AG08395 (cell line): ENCODE measurements at places on chromosomes 6 and 20.

DNA sequence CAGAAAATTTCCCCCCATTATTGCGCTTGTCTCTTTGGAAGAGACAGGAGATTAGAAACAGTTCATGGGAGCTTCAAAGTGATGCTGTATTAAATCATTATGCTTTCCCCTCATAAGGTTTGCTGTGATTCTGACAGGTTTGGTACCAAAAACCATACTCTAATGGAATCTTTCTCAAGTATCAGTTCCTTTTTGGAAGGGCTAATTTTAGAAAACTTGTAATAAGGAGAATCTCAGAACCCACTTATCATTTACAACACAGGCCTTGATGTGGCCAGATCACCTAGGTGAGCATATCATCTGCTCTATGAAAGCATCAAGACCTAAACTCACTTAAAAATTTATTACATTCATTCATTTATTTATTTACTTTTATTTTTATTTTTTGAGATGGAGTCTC is 51.2 kb downstream of the TP53INP2 start:
- DNase-seq: no peak

- DNase-seq: no peak
Measured at GRCh38 chr6:4091941-4092340, 13.0 kb upstream of the FAM217A start.

GRCh38 chr6:63685446-63686379 is 50.1 kb downstream of the PHF3 start:
- no peak for DNase-seq

DNA sequence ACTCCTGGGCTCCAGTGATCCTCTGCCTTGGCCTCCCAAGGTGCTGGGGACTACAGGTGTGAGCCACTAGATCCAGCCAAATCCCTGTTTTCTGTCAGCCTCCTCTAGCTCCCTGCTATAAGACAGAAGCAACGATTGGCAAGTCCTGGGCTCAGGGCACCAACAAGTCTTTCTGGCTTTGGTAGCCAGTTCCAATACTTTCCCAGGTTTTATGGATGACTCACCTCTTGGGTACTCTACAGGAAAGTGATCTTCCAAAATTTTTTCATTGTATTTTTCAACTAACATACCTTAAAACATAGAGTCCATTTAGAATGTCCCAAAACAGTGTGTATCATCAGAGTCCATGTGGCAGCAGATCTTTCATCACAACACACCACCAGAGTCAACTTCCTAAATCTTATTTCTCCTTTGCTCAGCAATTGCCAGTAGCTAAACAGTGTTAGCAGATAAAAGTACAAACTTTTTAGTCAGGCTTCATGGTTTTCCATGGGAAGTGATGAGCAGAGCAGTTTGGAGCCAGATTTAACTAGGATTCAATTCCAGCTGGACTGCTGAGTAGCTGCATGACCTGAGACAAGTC is 13.3 kb downstream of the GABBR1 start:
- DNase-seq: no peak

DNA sequence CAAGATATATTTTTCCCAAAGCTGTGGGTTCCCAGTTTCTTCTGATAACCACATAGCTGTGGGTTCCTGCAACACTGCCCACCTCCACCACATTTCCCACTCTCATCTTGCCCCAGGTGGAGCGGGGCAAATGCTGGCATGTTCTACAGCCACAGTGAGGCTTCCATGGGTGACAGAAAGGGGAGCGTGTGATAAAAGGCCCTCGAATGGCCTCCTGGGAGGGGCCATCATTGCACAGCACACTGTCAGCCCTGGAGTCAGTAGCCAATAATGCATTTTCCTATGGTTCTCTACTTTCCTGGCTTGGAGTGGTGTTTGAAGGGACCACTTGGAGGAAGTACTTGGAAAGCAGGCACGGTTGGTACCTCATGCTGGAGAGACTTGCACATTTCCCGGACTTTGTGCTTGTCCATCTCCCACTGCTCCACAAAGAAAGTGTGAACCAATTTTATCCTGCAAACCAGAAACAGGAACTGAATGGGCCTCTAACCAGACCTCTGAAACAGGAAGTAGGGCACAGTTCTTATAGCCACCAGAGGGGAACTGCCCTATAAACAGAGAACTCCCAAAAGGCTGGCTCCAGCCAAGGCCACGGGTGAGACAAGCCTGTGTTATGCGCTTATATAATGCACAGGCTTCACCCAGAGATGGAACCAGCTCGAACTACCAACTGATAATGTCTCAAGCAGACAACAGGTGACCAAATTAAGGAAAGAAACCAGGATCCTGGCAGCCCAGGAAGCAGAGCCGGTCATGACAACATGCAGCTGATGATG is 8.6 kb downstream of the MAP3K5 start:
- no peak for DNase-seq

DNA sequence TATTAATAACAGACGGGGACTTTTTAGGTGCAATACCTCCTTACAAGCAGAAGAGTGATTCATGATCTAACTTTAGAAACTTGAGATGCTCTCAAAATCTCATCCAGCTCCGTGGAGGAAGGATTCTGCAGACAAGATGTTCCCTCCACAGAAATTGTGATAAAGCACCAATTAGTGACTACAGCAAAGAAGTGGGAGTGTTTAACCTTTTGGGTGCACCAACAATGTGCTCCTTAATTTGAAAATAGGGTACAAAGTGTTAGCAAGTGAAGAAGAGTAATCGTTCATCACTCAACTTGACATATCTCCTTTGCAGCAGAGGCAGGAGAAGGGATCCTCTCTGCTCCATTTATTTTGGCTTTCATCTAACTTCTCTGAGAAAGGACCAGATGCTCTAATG is 22.8 kb upstream of the SCP2D1 start:
- DNase-seq: no peak

DNA sequence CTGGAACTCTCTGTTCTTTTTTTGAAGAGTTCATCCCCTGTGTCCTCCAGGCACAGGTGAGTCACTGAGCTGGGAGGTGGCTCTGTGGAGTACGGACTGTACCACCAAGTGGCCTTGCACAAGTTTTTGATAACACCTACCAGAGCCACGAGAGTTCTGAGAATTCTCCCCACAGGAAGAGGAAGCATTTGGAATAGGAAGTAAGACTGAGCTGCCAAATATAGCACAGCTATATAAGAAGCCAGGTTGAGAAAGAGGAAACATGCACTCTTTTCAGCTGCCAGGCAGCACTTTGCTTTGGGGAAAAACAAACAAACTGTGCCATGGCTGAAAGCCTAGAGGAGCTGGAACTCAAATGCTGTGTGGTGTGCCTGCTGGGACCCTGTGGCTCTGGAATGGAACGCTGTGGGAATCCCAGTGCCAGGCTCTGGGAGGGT is 70.8 kb upstream of the RIPOR2 start:
- DNase-seq: peak; percentile 39

GRCh38 chr6:169830876-169831275 is 79.5 kb downstream of the ERMARD start:
- DNase-seq: no peak

GRCh38 chr20:45044084-45044573 is 56.8 kb downstream of the KCNS1 start:
- DNase-seq: peak; percentile 72

GRCh38 chr6:11387707-11388430 is 149.7 kb upstream of the TMEM170B start:
- no peak for DNase-seq

DNA sequence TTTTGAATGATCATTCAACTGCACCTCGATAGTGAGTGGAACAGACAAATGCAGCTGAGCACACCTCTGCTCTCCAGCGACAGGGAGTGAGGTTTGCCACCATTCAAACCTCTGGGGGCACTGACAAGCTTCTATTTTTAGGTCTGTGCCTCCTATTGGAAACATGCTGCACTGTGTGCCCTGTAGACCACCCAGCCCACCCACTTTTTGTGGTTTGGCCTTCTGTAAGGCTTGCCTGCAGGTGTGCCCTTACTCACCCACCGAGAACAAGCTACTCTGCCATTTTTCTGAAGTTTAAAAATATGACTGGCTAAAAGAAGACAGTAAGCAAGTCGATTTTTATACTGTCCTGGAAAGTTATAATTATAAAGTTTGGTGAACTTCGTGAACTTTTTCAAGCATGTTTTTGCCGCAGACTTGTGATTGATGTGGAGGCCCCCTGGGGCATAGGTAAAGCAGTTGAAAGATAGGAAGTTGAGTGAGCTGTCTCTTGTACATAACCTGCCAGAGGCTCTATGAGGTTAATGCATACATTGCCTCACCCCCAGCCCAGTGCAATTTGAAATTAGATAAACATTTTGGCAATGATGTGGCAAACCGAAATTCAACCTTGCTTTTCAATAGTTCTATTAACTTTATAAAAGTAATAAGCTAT is 53.8 kb downstream of the ADGRG6 start:
- DNase-seq: no peak

DNA sequence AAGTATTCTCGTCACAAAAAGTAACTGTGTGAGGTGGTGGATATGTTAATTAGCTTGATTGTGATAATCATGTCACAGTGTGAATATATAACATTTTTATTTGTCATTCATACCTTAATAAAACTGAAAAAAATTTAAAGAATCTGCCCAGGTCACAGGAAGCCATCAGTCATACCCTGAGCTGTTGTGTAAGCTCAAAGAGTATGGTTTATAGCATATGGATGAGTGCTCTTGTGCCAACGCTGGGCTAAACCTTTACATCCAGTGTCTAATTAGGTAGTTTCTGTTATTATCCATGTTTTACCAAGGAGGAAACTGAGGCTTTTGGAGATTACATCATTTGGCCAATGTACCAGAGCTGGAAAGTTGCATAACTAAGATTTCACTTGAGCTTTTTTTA is 11.4 kb downstream of the PKIG start:
- no peak for DNase-seq

DNA sequence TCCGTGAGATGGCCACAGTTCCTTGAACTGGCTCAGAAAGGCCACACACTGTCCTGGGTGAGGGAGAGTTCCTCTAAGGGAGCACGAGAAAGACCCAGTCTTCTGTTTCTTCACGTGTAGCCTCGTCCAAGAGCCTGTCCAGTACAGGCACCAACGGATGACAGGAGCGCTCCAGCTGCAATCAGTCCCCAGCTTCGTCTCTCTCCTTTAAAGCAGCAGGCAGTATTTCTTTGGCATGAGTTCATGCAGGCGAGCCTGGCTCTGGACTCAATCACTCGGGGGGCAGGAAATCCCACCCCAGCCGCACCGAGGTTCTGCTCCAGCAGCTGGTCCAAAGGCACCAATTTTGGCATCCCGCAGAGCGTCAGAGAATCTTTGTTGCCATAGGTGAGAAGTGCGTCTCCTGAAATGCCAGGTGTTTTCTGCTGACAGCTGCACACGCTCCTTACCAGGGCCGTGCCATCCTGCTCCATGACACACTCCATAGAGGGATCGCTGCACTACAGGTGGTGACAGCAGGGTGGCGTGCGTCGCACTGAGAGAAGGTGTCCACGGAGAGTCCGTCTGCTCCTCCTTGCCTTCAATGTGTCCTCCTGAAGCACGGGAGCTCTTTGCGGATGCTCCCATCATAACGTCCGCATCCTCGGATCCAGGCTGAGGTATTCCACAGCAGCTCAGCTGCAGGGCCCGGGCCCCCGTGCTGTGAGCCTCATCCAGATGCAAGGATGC is 59.6 kb upstream of the AFDN start:
- no peak for DNase-seq

- DNase-seq: no peak
Measured at GRCh38 chr6:95017922-95018321, 559.4 kb upstream of the MANEA start.
